ENCODE measurements at places on chromosomes 12 and 14. TPM values are rescaled to one million over a fixed set of nuclear protein-coding genes. Genes with fewer than 3 reads are reported as not detected.

The FAM181A gene
- not detected for polyA plus RNA-seq

The ASPG gene
- polyA plus RNA-seq, result 6.2 TPM

The ITGB7 gene
- 3.6 TPM for polyA plus RNA-seq

GRCh38 chr14:98189511-98189910 lies 1082.5 kb downstream of the BCL11B start:
- no peaks in the 10 kb centered on the region for H3K27me3 ChIP-seq
- no peak for DNase-seq
- H3K36me3 ChIP-seq, result no peaks in the 10 kb centered on the region
- H3K4me3 ChIP-seq, result no peak overlapping the region
- H3K27ac ChIP-seq, result no peak overlapping the region

DNA sequence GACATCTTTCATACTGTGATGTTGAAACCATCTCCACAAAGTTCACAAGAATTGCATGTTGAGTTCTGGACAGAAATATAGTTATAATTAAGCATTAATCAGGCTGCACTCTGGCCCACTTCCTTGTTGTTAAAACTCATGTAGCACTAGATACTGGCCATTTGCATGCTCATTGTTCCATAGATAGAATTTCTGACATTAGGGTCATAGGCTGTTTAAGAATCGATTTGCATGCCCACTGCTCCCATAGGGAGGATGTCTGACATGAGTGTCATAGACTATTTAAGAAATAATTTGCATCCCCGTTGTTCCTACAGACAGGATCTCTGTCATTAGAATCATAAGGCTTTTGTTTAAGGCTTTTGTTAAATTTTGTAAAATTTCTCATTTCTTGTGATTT lies 50.2 kb downstream of the MYF5 start:
- no peak for DNase-seq
- H3K4me3 ChIP-seq, result no peak overlapping the region
- no peak overlapping the region for H3K27ac ChIP-seq
- H3K4me1 ChIP-seq, result no peaks in the 10 kb centered on the region
- H3K36me3 ChIP-seq, result no peaks in the 10 kb centered on the region

- no peaks in the 10 kb centered on the region for H3K27me3 ChIP-seq
- no peak overlapping the region for H3K4me3 ChIP-seq
- no peak for DNase-seq
- H3K4me1 ChIP-seq, result no peaks in the 10 kb centered on the region
- no peaks in the 10 kb centered on the region for H3K36me3 ChIP-seq
- no peak overlapping the region for H3K27ac ChIP-seq
Measured at GRCh38 chr12:6736754-6737153, 12.9 kb downstream of the COPS7A start.

DNA sequence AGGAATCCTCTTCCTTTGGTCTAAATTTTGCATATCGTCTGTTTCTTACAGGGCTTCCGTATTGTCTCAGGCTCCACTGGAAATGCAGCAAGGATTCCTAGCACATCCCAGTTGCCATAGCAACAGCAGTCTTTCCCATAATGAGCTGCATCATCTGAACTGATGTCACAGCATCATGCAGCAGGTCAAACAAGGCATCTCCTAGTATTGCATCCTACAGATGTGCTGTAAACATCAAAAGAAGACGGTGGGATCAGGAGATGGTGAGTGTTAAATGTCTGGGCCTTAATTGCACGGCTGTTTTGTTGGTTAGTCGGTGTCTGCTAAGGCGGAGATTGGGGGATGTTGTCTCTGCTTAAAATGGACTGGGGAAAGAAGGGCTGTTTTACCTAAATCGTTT lies at the start of gene AKAP6:
AKAP6 (plus strand) TSS at position 153 of the 400 bp plus-strand sequence. CDS start 104,196 bp downstream, outside the sequence.
- H3K27ac ChIP-seq, result no peak within 1 kb of the TSS
- DNase-seq, result no peak
- no peaks in the 10 kb centered on the region for H3K27me3 ChIP-seq
- H3K36me3 ChIP-seq, result no peaks in the 10 kb centered on the region
- no peak within 1 kb of the TSS for H3K4me3 ChIP-seq

DNA sequence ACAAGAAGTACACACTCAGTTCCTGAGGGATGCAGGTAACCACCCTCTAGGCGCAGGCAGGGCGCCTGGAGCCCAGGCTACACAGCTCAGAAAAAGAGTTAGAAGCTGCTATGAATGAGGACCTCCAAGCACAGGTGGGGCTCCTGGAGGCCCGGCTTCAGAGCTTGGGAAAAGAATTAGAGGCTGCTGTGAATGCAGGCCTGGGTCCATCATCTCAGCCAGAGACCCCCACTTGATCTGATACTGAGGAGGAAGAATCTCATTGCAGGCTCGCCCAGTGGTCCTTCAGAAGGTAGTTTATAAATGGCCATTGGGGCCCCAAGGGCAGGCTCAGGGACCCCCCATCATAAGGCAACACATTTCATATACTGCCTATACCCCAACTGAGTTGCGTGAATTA lies 556.4 kb downstream of the SLC6A15 start:
- no peak overlapping the region for H3K4me3 ChIP-seq
- no peaks in the 10 kb centered on the region for H3K4me1 ChIP-seq
- no peak for DNase-seq
- no peak overlapping the region for H3K27ac ChIP-seq
- no peaks in the 10 kb centered on the region for H3K36me3 ChIP-seq

DNA sequence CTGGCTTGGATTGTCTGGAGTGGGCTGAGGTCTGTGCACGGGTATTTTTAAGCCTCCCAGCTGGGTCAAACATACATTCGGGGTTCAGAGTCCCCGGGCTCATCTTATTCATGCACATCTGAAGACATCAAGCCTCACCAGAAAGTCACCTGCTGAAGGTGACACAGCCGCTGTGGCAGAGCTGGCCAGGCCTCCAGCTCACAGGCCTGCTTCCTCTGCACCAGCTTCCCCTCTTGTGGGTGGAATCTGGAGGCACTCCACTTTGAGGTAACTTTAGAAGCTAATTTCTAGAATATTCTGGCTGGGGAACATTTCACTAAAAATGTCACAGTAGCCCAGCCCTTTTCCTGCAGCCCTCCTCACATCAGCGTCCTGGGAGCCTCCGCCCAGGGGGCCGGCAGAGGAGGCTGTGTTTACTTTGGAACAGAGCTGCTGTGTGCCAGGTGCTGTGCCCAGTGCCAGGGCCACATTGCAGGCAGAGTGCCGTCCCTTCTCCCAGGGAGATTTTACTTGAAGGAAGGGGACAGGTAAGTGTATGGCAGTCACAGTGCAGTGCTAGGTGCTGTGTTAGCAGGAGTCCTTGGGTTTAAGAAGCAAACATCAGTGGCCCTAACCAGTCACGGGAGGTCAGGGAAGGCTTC lies 62.2 kb downstream of the TSPAN11 start:
- H3K27me3 ChIP-seq, result no peaks in the 10 kb centered on the region
- DNase-seq, result no peak
- H3K4me1 ChIP-seq, result no peaks in the 10 kb centered on the region
- no peak overlapping the region for H3K4me3 ChIP-seq
- no peaks in the 10 kb centered on the region for H3K36me3 ChIP-seq
- no peak overlapping the region for H3K27ac ChIP-seq

All from sigmoid colon (tissue), 7 donors.